Suprapubic skin (tissue), 4 donors: ENCODE measurements at places on chromosomes 1 and 21.

DNA sequence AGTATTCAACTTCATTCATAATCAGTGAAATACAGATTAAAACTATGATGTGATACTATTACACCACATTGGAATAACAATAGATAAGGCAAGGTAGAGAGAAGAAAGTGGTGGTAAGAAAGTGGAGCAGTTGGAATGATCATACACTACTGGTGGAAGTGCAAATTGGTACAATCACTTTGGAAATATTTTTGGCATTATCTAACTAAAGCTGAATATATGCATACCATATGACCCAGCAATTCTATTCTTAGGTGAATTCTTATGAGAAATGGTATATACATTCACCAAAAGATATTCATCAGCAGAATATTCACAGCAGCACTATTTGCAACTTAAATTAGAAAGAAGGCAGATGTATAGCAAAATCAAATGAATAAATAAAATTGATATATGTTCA lies 21.4 kb upstream of the PTPRC start:
- DNase-seq, result no peak

DNA sequence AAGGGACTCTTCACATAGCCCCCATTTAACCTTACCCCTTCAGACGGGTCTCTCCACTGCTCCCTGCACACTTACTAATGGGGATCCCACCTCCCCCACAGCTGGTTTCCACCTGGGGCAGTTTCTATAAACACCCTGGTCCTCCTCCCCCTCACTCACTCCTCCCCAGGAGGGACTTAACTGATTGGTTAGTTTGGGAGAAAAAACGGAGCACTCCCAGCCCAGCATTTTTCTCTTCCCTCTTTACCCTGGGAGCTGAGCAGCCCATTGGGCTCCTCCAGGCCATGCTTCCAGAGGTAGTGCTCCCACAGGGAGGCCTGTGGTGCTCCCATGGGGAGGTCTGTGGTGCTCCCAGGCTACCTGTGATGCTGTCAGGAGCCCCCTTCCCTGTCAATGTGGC lies 93.7 kb downstream of the MIS18A start:
- no peak for DNase-seq

DNA sequence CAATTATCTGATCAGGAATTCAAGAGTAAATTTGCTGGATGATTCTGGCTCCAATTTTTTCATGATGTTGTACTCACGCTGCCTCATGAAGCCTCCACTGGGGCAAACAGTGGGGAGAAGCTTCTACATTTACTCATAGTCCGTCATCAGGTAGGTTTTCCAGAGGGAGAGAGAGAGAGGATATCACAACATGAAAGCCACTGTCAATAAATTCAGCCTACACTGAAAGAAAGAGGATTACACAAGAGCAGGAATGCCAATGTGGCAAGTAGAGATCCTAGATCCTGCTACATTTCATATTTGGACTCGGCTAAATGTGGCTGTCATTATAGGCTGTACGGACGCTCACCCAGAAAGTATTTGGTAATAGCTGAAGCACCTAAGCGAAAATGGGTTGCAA lies 819.9 kb downstream of the BRINP3 start:
- no peak for DNase-seq

- DNase-seq, result no peak
Measured at GRCh38 chr21:36310016-36310415, 10.0 kb upstream of the MORC3 start.

GRCh38 chr1:206939841-206940587 lies 6.3 kb downstream of the PIGR start:
- DNase-seq, result no peak
